Caco-2 (cell line): ENCODE measurements at places on chromosomes 1 and 21. TPM values are rescaled to one million over a fixed set of nuclear protein-coding genes. Genes with fewer than 3 reads are reported as not detected.

Gene CELA3A
- not detected in 2 replicates for total RNA-seq

Gene CAPN8
- 4.1 and 6.7 TPM in 2 replicates for total RNA-seq

Gene AK4
- 131 and 133 TPM in 2 replicates for total RNA-seq

Gene PTPRC
- total RNA-seq, result 0.25 and 0.65 TPM in 2 replicates

Gene PCP4L1
- 2.5 and 3.3 TPM in 2 replicates for total RNA-seq

GRCh38 chr1:32786856-32787255 is 30.3 kb downstream of the YARS1 start:
- DNase-seq, result no peak

DNA sequence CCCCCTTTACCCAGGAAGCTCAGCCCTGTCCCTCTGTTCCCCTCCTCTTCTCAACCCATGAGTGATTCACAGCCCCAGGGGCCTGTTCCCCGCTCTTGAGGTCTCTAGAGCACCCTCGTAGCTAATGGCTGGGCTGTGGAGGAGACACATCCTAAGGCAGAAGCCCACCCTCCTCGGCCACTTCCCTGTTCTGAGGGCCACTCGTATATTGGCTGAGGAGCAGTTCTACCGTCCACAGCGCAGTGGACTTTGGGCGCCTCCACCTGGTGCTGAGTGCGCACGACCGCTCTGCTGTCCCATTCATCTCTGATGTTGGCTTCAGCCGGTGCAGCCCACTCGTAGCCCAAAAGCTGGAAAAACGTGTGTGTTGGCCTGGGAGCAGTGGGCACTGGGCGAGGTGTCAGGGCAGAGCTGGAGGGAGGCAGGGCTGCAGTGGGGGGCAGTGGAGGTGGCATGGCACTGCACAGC is 24.5 kb upstream of the PKP1 start:
- no peak for DNase-seq

DNA sequence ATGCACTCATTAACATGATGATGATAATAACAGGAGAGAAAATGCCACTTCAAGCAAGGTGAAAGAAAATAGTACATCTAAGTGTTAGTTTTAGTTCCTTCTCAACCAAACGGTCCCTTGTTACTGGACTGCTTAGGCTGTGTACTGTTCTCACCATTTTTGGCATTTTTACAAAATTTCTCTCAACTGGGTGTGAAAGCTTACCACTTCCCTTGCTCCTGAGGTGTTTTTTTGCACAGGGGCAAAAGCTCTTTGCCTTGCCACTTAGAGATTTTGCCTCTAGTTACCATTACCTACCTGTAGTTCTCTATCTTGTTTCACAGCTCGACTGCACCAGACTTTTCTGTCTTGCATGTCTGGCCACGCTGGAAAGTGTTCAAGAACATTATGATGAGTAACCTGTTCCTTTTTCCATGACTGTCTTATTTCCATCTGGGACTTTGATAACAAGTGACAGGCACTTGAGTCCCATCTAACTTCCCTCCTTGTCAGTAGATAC is 10.7 kb downstream of the NEK7 start:
- no peak for DNase-seq

- DNase-seq, result no peak
Measured at GRCh38 chr1:153801786-153802697, 26.8 kb downstream of the SLC27A3 start.

DNA sequence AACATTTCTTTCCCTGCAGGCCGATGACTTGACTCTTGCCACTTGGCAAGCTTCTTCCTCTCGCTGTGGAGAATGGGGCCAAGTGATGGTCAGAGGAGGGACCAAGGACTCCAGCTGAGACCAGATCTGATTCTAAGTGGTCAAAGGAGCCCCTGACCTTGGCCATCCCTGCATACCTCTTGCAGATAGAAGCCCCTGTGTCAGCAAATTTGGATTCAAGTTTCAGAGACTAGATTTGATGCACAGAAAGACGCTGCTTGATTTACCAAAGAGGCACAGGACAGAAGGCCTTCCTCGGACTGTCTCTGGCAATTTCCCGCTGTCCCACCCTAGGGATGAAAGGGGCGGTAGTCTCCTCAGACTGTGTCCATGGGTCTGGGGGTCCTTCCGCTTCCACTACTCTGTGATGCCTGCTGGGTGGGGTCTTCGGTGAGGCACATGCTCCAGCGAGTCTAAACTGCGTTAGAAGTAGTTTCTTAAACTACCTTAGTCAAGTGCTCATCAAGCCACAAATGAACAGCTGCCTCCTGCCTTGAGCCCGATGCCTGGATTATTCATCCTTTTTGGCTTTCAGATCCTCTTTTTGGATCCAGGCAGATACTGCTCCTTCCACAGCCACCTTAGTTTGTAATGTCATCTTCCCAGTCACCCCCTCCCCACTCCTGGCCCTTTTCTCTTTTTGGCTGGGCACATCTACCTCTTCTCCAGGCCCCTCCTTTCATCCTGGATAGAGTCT is 31.8 kb upstream of the RBM15 start:
- DNase-seq, result no peak

DNA sequence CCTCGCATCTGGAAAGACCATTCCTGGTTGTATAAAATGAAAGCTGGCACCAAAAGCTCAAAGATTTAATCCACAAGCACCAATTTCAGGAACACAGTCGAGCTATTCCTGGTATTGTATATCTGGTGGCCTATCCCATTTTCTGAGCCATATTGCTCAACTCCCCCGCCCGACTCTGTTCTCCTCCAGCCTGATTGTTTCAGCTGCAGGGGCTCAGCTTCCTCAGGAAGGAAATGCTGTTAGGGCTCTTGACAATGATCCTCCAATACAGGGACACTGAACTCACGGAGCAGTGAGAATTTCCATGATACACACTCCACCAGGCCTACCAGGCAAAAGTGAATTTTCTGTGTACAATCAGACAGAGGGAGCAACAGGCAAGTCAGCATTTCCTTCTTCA is 16.9 kb upstream of the TDRD10 start:
- no peak for DNase-seq
